SK-N-DZ (cell line): ENCODE measurements at places on chromosomes 3 and 15.

GRCh38 chr3:98540346-98540745 lies 8.6 kb downstream of the GPR15 start:
- no peak for DNase-seq

DNA sequence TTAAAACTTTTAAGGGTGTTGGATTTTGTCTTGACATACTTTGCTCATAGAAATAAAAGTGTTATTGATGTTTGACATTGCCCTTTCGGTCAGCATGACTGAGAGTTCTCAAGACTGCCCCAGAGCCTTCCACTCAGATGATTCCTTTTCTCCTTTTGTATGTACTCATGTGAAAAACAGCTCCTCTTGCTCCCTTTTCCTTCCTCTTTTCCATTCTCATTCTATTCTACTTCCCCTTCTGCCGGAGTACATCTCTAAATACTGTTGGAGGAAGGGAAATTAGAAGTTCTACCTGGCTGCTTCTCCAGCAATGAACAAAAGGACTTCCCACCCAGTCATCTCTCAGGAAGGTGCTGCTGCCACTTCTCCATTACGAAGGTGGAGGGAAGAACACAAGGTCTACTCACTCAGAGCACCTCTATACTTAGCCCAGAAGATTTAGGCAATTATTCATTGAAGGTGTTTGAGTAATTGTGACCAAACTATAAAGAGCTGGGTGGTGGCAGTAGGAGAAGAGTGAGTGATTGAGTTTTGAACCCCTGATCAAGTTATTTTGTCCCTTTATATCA lies 163.8 kb upstream of the MBNL1 start:
- DNase-seq = no peak

DNA sequence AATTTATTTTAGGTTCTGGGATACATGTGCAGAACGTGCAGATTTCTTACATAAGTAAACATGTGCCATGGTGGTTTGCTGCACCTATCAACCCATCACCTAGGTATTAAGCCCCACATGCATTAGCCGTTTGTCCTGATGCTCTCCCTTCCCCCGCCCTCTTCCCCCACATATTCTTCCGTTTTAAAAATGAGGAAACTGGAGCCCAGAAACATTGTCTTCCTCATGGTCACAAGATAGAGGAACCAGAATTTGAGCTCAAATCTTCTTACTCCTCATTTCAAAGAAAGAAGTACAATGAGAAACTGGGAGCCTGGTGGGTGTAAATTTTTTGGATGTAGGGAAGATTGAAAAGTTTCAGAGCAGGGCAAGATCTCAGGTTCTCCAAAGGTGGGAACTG lies 56.1 kb upstream of the USP3 start:
- no peak for DNase-seq

GRCh38 chr3:133757701-133758567 lies 11.7 kb downstream of the TF start:
- no peak for DNase-seq

DNA sequence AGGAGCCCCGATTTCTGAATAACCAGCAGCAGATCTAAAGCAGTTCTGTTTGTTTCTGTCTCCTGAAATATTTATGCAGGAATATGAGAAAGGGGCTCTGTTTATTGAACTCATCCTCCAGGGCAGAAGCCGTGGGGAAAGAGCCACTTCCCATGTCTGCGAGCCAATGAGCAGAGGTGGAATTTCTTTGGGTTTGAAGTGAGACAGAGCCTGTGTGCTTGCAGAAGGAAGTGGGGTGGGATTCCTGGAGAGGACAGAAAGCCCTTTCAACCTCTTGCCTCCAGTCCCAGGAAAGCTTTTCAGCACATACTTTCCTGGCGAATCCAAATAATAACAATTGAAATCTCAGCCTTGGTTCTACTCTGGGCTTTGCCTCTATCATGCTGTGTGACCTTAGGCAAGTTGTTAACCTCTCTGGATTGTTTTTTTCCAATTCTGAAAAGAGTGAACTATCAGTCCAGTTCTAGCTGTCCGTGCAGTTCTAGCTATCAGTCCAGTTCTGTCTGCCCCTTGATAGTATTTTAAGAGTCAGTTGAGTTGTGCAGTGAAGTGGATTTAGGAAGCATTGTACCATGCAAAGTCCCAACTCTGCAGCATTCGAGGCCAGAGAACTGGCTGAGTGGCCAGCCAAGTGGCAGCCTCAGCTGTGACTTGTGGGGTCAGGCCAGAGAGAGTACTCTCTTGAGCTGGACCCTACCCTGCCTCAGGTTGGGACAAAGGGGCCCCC lies 15.9 kb downstream of the CORO2B start:
- DNase-seq = no peak
